ENCODE measurements at places on chromosomes 6 and 20. TPM values are rescaled to one million over a fixed set of nuclear protein-coding genes. Genes with fewer than 3 reads are reported as not detected.

FIG4 gene
- 24.0 TPM for polyA plus RNA-seq

GRCh38 chr6:116036075-116036773, 24.5 kb downstream of the FRK start:
- no peak for DNase-seq

GRCh38 chr6:142569676-142570075, 267.9 kb downstream of the ADGRG6 start:
- no peak for DNase-seq

DNA sequence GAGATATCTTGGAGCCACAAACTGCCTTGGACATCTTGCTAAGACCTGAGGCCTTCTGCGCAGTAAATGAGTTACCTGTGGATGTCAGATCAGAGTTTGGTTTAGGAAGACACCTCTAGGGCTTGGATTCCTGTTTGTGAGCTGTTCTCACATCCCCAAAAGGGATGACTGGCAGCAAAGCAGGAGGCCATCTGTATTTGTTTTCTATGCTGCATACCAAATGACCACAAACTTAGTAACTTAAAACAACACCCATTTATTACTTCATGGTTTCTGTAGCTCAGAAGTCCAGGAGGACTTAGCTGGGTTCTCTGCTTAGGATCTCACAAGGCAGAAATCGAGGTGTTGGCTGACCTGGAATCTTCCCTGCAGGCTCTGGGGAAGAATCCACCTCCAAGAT, 116.7 kb downstream of the UNC5CL start:
- DNase-seq: no peak

ZNF451 gene
- 43.7 TPM for polyA plus RNA-seq

GRCh38 chr20:60001108-60001507, 42.9 kb downstream of the CDH26 start:
- DNase-seq: peak; percentile 51

DNA sequence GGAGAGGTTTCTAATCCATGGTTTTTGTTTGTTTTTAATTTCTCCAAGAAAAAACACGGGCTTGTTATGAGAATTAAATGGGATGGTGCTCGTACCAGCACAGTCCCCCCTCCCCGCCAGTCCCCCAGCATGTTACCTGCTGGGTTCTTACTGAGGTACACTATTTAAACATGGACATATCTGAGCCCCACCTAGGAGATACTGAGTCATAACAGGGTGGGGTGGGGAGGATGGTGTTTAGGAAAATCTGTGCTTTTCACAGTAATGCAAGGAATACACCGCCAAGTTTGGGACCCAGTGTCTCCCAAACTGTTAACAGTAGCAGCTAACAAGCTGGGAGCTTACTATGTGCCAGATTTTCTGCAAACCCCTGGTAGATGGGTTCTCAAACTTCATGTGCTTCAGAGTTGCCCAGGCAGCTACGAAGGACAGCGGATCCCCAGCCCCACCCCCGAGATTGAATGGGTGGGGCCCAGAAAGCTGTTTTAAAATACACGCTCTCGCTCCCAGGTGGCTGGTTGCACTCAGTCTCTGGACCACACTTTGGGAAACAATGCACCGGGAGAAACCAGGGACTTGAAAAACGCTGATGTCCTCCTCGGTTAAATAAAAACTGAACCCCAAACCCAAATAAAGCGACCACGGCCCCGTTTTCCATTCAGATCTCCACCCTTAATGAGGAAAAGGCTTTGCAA, 995 bp downstream of the ZFP64 start:
- DNase-seq: peak; percentile 21

DNA sequence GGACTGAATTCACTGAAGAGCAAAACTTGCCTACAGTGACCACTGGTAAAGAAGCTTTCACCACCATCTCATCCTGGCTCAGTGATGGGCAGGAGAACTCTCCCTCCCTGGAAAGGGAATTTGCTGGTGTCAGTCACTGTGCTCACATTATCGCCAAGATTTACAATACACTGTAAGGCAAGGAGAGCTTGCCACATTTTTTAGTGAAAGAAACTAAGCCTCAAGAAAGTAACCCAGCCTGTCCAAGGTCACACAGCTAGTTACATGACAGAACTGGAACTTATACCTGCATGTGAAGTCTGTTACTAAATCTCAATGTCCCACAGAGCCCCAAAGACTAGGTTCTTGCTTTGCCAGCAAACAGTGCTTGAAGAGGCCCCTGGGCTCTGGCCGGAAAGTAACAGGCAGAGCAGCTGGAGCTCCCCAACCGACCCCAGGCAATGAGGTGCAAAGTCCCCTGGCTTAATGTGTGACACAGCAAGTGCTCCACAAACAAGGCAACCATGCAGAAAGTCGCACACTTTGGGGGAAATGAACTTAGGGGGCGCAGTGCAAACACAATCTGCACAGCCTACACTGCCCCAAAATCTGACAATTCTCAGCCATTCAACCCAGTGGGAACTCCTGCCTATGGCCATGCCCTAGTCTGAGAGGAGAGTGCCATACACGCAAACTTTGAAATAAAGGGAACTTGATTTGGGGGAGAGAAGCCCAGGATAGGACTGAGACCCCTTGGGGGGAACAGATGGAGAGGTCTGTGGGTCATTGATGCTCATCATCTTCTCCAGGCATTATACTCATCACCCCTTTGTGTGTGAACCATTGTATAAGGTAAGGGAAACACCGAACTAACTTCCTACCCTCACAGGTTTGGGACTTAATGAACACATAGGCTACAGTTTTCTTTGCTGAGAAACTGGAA, 1.9 kb downstream of the BCL2L1 start:
- DNase-seq: no peak

DNA sequence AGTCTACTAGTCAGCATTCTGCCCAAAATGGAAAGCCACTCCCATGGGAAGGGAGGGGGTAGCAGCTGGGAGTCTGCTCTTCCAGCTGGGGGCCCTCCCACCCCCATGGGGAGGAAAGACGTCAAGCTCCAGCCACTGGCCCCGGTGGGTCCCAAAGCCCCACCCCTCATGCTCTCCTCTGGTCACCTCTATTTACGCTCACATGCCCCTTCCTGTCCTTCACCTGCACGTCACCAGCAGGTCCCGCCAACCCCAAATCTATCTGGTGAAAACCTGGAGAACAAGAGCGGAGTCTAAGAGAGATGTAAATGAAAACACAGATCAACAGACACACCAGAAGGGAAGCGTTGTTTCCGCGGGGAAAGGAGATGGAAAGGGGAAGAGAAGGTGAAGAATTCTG, 30.0 kb upstream of the ZBP1 start:
- no peak for DNase-seq
